ENCODE measurements at places on chromosomes 6 and 20.

GRCh38 chr6:138655828-138656227 lies 117.7 kb upstream of the CCDC28A start:
- no peak for DNase-seq

DNA sequence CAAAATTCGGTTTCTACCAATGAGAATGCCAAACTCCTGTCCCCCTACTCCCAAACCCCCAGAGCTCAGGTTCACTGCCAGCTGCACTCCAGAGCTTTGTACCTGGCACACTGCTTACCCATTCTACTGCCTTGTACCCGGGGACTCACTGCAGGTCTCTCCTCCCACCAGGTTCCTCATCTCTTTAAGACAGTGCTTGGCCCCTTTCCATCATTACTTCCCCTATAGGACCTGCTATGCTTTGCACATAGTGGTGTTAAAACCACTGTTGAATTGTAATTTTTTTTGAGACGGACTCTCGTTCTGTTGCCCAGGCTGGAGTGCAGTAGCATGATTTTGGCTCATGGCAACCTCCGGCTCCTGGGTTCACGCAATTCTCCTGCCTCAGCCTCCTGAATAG lies 25.9 kb downstream of the LYRM4 start:
- DNase-seq = no peak

DNA sequence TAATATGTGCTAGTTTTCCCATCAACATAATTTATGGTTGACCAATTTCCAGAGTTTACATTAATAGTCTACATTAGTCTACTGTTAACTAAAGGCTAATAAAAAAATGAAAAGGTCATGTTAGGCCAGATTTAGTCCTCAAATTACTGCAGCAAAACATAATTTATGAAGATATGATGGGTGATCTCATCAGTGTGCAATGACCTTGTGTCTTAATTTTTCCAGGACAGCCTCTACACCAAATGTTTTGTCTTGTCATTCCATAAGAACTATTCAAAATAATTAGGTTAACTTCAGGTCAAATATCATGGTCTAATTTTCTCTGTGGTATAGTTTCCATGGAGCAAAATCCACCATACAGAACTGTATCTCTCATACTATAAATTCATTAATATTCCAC lies 234.2 kb downstream of the COL12A1 start:
- DNase-seq = no peak

- DNase-seq = no peak
Observed at GRCh38 chr6:94733066-94733465, 844.3 kb upstream of the MANEA start.
